ENCODE measurements at places on chromosomes 16 and 17.
A peak's percentile ranks its signal among the peaks of the same experiment; 100 is the strongest.

- peak; percentile 65 for DNase-seq
These were observed 10.0 kb downstream of the TMEM235 start for GRCh38 chr17:78241277-78242023.

GRCh38 chr17:55654022-55654421 lies 68.6 kb downstream of the TMEM100 start:
- DNase-seq = no peak

- DNase-seq = no peak
These were observed 2.4 kb downstream of the ARHGDIA start for GRCh38 chr17:81868674-81869220.

DNA sequence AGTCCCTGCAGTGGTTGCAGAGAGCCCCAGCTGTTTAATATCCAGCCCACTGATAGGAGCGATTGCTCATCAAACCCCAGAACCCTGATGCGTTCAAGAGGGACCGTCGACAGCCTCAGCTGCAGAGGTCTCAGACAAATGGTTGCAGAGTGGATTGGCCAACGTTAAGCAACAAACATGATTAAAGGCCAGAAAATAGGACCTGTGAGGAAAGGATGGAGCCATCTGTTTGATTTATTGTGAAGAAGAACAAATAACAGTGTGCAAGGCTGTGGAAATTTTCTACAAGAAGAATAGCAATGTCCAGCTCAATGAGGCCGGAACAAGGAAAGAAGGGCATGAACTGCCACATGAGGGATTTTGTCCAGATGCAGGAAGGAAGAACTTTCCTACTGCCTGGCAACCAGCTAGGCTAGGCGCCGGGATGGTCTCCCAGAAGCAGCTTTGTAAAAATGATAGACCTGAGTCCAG lies 138.4 kb upstream of the DNAH9 start:
- DNase-seq = no peak

GRCh38 chr17:50739098-50739497 lies 19.7 kb downstream of the LUC7L3 start:
- no peak for DNase-seq

All from dermis blood vessel endothelial cell (primary cell).